Pulmonary artery endothelial cell (primary cell): ENCODE measurements at places on chromosomes 6 and 20. TPM values are rescaled to one million over a fixed set of nuclear protein-coding genes. Genes with fewer than 3 reads are reported as not detected.

SLC22A2 gene
- not detected in 2 replicates for total RNA-seq

ZNF391 gene
- 0.20 and 0.71 TPM in 2 replicates for total RNA-seq

BPIFB4 gene
- total RNA-seq, result not detected in 2 replicates

BHLHE23 gene
- total RNA-seq, result not detected in 2 replicates

HLA-DOB gene
- total RNA-seq, result 0.49 TPM in 1 of 2 replicates, not detected in the other

PRICKLE4 gene
- total RNA-seq, result 0.67 and 1.1 TPM in 2 replicates

TCF15 gene
- total RNA-seq, result 0.07 and 0.18 TPM in 2 replicates

CST2 gene
- not detected in 2 replicates for total RNA-seq

BPI gene
- total RNA-seq, result not detected in 2 replicates

IRF4 gene
- total RNA-seq, result 0.07 TPM in 1 of 2 replicates, not detected in the other

RWDD2A gene
- total RNA-seq, result 3.1 and 4.6 TPM in 2 replicates

BTBD3 gene
- 21.2 and 32.4 TPM in 2 replicates for total RNA-seq

ERVFRD-1 gene
- 0.04 TPM in 1 of 2 replicates, not detected in the other for total RNA-seq

RPS6KA2 gene
- total RNA-seq, result 120 and 124 TPM in 2 replicates

UBE2C gene
- total RNA-seq, result 24.6 and 51.4 TPM in 2 replicates

NRSN1 gene
- not detected in 2 replicates for total RNA-seq

TMC2 gene
- not detected in 2 replicates for total RNA-seq

LY6G5C gene
- total RNA-seq, result 0.86 and 0.88 TPM in 2 replicates

TEAD3 gene
- 0.21 and 0.33 TPM in 2 replicates for total RNA-seq

SEMG1 gene
- not detected in 2 replicates for total RNA-seq

TTLL9 gene
- total RNA-seq, result 0.04 and 0.07 TPM in 2 replicates

TSHZ2 gene
- not detected in 2 replicates for total RNA-seq

IL17A gene
- total RNA-seq, result not detected in 2 replicates
